Right ventricle myocardium inferior (tissue), 1 donor: ENCODE measurements at places on chromosomes 2 and 18. TPM values are rescaled to one million over a fixed set of nuclear protein-coding genes. Genes with fewer than 3 reads are reported as not detected.

DNA sequence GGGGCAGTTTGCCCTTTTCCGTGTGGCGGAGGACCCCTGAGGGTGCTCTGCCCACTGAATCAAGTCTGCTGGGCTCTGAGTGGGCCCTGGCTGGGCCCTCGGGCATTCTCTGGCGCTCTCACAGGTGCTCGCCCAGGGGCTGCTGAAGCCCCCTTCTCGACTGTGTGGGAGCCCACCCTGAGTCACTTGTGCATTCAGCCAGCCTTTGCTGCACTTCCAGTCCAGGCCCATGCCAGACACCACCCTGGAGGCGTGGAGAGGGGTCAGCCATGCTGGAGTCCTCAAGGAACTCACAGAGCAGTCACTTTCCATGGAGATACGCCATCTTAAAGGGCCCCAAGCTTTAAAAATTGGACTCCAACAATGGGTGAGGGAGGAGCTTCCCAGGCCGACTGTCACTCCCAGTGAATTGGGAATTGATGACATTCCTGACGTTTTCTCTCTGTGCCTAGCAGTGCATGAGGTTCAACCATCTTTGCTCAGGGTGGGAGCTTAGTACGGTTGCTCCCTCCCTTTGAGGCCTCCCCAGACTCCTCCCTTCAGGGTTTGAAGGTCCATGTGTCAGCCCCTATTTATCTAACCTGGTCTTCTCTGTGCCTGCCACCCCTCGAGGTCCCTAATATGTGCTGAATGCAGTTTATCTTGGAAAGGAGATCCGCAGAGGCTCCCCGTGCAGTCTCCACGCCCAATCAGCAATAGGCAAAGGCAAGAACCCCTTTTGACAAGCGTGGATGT, 71.8 kb upstream of the HS6ST1 start:
- no peak for DNase-seq

- DNase-seq: no peak
These were observed 65.8 kb upstream of the TLK1 start for GRCh38 chr2:171226461-171226860.

- DNase-seq: no peak
These were observed 136.8 kb upstream of the OTOS start for GRCh38 chr2:240277073-240277806.

- no peak for DNase-seq
These were observed 205.6 kb downstream of the TNS1 start for GRCh38 chr2:217797165-217797564.

The AMER3 gene
- total RNA-seq: not detected

DNA sequence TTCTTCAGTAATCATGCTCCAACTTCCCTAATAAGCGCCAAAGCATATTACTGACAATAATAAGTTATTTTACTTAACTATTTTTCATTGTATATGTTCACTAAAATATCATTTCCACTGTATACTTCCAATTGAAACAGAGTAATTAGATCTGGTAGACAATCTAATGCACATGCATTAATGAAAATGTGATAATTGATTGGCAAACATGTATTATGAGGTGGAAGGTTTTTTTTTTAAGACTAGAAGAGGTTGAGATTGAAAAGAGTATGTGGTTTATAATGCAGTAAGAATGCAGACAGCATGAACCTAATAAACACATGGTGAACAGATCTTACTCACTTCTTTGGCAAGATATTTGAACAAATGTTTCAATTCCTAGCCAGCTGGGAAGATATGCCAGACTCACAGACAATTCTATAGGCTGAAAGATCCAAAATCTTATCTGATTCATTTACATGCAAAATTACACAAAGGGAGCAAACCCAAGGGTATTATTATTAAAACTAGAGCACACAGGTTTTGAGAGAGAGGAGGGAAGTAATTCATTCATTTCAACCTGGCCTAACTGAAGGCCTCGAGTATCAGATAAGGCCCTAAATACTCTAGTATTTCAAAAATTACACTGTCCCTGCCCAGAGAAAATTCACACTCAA, 2.8 kb downstream of the NCKAP1 start:
- no peak for DNase-seq

GRCh38 chr2:72012886-72013574, 134.6 kb downstream of the CYP26B1 start:
- no peak for DNase-seq

The ASB1 gene
- 57.5 TPM for total RNA-seq

DNA sequence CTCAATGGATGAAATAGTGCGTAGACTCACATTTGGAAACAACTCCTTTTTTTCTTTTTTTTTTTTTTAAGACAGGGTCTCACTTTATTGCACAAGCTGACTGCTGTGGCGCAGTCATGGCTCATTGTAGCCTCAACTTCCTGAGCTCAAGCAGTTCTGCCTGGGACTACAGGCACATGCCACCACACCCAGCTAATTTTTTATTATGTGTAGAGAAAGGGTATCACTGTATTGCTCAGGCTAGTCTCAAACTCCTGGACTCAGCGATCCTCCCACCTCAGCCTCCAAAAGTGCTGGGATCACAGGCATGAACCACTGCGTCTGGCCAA, 17.4 kb downstream of the HAT1 start:
- DNase-seq: no peak

- no peak for DNase-seq
These were observed 259.8 kb upstream of the ATP5MC3 start for GRCh38 chr2:175441181-175441761.

The NEU4 gene
- 0.30 TPM for total RNA-seq

The RIT2 gene
- not detected for total RNA-seq

The MYOM1 gene
- 611 TPM for total RNA-seq

GRCh38 chr18:23756590-23757436, 67.6 kb downstream of the LAMA3 start:
- no peak for DNase-seq

GRCh38 chr2:23637011-23637778, 252.2 kb downstream of the KLHL29 start:
- DNase-seq: peak; percentile 55

The REG1B gene
- total RNA-seq: not detected

GRCh38 chr2:95530734-95531133, 46.2 kb upstream of the TRIM43B start:
- DNase-seq: no peak

DNA sequence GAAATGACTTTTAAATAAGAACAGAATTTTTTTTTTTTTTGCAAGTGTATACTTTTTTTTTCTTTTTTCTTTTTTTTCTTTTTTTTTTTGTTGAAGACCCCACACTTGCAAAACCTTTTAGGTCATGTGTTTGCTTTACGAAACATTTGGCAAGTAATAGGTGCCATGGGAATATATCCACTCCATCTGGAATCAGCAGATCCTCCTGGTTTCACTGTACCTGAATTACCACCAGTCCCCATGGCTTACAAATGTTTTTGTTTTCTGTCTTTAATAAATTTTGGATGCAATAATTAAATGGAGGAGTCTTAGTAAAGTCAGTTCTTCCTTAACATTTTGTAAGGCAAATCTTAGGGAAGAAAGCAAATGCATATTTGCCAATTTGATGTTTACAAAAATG, 559.7 kb upstream of the ZEB2 start:
- no peak for DNase-seq

- DNase-seq: no peak
These were observed 418.2 kb upstream of the SLC39A10 start for GRCh38 chr2:195238826-195239225.

DNA sequence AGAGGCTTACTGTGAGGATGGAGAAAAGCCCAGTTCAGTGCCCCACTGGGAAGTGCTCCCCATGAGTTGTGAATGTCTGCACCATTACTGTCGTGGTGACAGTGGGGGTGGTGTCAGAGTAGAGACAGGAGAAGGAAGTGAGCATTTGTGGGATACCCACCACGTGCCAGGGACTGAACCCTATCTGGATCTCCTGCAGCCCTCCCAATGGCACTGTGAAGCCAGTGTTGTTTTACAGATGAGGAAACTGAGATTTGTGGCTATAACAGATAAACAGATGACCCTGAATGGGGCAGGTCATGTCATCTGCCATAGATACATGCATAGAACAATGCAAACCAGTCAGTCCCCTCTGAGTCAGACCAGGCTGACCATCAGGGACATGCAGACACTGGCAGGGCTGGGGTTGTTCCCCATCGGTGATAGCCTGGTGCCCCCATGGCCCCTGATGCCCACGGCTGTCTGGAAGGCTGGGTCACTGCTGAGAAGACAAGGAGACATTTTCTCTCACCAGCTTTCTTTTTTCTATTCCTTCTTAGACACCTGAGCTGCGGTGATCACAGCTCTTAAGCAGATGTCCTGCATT, 60.8 kb downstream of the EMILIN2 start:
- no peak for DNase-seq

GRCh38 chr2:160157861-160158829, 41.9 kb downstream of the ITGB6 start:
- DNase-seq: no peak

- no peak for DNase-seq
These were observed 489.1 kb downstream of the ZEB2 start for GRCh38 chr2:144030791-144031190.

DNA sequence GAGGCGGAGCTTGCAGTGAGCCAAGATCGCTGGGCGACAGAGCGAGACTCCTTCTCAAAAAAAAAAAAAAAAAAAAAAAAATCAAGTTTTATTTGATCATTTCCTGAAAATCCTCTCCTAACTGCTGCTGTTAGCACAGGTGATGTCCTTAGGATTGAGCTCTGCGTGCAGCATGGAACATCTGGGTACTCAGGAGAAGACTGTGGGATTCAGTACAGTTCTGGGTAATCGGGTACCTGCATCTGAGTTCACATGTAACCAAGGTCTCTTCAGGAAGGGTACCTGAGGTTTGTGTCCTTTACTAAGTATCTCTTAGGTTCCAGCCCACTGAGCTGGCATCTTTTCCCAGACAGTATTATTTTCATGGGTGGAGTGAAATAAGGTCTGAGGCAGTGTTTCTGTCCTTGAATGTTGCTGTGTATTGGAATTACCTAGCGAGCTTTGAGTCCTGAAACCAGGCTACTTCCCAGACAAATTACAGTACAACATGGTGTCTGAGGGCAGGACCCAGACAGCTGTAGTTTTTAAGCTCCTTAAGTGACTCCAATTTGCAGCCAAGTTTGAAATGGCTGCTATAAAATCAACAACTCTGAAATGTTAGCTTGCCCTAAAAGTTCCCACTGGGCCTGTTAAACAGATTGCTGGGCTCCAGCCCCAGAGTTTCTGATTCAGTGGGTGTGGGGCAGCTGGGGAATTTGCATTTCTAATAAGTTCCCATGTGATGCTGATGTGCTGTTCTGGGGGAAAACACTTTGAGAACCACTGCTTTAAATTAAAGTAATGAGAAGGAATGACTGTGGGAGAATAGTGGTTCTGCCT, 120.5 kb downstream of the PMAIP1 start:
- peak; percentile 22 for DNase-seq

DNA sequence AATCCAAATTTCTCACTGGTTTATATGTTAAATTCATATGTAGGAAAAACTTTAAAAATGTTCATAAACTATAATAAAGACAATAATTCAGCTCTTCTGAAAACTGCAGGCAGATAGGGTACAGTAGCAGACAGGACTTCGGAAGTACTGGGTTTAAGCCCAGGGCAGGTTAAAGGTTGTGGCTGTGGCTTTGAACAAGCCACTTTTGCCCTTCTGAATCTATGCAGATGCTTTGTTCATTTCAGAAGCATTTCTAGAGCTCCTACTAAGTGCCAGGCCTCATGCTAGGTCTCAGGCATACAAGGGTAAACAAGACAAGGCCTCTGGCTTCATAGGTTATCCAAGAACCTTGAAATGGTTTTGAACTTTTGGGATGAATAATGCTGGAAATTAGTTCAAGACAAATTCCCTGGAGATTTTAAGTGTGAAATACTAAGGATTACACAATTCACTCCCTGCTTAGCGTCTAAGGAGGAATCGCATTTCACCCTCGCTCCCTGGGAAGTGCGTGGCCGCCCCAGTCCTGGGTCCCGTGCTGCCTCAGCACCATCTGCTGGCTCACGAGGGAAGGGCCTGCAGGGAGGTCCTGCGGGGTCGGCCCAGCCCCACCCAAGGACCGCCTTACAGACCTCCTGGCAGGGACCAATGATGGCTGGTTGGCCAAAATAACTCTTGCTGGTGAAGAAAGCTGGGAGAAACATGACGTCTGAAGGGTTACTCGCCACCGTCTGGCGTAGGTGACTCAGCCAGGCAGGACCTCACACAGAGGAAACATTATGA, 67.7 kb upstream of the L3MBTL4 start:
- peak; percentile 83 for DNase-seq

DNA sequence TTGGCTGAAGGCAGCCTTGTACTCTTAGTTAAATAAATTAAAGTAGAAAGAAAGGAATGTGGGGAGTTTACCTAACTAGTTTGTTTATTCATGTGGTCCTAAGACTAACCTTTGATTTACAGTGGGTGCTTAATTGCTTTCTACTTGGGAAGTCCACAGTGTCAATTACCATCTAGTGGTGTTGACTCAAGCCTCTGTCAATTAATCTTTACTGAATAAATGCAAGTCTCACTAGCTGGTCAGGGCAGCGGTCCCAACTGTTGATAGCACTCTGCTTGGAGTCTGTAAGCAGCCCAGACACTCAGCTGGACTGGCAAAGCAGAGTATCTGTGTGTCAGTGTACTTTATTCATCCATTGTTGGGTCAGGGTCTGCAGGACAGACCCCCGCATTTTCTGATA, 15.8 kb downstream of the ZNF514 start:
- no peak for DNase-seq

The COPS8 gene
- 86.9 TPM for total RNA-seq

The GALR1 gene
- not detected for total RNA-seq

DNA sequence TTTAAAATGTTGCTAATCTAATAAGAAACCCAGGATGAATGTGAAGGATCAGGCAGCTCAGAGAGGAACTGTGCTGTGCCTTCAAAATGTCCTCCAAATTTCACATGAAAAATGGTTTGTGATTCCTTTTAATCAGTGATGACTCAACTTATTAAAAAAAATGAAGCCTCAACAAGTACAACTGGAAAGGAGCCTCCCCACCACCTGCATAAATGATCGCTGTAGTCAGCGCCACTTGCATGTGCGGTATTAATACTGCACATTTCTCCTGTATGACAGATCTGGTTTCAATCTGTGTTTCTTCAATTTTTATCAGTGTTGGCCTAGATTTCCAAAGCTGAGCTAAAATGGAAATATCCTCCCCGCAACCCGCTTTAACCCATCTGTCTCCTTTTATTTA, 115.0 kb upstream of the TMEM200C start:
- no peak for DNase-seq

- DNase-seq: no peak
These were observed 53.8 kb downstream of the GRB14 start for GRCh38 chr2:164567335-164567989.

DNA sequence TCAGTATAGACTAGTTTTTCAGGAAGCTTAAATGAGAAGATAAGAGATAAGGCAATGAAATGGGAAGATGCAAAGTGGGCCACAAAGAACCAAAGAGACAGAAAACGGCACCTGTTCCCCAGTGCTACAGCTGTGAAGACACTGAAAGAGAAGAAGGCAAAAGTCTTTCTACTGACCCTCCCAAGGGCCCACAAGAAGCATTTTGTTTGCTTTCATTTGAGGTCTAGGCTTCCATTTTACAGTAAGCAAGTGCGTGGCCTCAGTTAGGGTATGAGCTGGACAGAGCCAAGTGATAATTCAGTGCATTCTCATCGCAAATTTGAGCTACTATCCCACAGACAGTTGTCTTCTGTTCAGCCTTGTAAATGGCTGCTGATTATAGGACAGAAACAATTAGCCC, 53.4 kb upstream of the STK17B start:
- DNase-seq: no peak
